ENCODE measurements at places on chromosomes 1 and 21.

DNA sequence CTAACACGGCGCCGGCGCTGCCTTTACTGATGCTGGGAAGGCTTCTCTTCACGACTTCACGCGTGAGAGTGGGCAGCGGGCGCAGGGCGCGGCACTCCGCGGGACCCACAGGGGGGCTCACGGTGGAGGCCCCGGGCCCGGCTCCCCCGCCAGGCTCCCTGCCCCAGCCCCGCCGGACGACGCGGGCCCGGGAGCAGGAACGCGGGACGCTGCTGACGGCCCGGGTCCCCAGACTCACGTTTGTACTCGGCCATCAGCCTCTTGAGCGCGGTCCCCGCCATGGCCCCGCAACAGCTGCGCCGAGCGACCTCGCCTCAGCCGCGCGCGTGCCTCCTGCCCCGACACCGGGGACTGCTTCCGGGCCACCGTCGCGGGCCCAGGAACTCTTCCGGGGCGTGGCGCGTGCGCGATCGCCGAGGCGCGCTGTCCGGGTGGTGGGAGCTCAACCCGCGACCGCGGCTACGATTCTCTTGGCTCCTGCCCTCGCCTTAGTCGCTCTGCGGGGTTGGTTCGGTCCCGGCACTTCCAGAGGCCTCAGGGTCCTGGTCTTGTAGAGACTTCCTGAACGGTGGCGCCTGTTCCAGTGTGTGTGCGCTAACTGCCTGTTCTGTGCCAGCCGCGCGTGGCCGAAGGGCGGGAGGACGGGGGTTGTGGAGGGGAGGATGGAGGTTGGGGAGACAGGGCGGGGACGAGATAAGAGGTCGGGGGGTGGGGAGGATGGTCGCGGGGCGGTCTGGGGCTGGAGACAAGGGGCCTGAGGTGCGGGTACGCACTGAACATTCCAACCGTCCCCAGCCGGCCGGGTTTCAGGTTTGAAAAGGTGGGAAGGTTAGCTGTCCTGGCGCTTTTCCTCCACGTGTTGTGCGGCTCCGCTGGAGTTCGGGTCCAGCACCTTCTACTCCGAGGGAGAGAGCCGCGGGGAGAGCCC, at the start of gene UBE2G2:
Gene UBE2G2, minus strand, starts transcription at position 353 of the 928 bp plus-strand sequence. Its CDS starts 72 bp downstream, at position 281.
- peak; percentile 65 for DNase-seq

DNA sequence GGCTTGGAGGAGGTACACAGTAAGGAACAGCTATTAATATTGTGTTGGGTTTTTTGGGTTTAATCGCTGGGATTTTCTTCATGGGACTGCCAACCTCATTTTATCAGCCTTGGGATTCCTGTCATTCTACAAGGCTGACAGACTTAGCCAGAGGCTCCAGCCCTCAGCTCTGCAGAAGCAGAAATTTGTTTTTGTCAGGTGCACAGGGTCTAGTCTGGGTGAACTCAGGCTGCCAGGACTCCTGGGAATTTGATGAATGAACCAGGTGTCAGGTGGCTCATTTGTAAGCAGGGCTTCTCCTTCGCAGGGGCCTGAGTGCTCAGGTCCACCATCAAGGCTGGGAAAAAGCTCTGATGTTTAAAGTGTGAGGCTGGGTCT, 11.5 kb upstream of the ZNF362 start:
- no peak for DNase-seq

DNA sequence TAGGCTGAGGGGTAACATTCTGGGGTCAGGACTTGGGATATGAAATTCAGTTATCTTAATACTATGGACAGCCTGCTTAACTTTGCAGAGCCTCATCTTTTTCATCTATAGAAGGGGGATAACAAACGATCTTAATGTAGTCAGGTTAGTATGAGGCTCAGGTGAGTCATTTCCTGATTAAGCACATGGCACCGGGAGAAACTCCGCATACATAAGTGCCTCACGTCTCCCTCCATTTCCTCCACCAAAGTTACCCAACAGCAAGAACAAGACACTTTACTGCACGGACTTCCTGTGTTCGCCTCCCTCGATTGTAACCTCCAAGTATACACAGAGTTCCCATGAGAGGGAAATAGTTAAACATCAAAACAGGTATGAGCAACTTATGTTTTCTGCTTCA, 112.7 kb upstream of the COA6 start:
- no peak for DNase-seq

- DNase-seq: no peak
Measured at GRCh38 chr1:168555508-168556046, 11.8 kb upstream of the XCL2 start.

DNA sequence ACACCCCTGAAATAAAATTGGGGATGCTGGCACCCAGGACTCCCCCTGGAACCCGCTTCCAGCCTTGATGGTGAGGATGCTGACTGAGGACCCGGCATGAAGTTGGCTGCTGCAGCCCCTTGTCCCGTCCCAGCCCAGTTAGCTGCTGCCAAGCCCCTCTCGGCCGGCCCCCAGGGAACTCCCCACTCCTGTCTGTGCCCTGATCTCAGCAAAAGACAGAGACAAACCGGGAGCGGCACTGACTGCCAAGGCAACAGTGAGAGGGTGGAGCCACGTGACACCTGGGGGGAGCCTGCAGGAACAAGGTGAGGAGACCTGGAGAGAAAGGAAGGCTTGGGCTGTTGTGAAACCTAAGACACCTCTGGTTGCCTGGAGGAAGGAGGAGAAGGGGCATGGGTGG, 24.7 kb downstream of the CASZ1 start:
- no peak for DNase-seq

DNA sequence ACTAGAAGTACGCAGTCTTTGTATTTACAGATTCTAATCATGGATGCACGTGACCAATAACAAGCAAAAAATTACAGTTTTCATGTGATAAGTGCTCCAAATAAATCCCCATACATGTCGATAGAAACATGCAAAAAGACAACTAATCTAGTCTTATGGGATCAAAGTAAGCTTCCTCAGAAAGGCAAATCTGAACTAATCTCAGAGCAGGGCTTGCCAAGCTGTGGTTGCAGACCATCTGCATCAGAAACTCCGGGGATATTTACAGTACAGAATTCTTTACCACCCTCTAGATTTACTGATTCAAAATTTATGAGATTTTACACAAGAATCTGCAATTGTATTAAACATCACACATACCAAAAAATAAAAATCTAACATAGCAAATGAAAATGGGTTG, 1435.5 kb downstream of the MRPL39 start:
- no peak for DNase-seq

GRCh38 chr1:199352351-199352750, 675.2 kb upstream of the NR5A2 start:
- no peak for DNase-seq

DNA sequence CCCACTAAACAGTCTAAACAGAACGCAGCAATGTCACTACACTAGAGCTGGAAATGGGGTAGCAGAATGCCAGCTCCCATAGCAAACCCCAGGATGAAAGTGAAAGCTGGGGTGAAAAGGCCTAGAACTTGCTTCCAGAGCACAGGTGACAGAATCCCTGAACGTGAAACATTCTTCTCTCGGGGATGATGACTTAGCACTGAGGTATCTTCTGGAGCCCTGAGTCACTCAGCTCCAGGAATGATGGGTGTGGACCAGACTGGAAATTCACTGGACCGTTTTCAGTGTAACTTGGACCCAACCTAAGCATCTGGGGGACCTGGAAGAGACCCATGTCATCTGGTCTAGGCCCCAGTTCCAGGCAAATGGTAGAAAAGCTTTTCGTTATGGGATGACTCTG, 108.9 kb downstream of the CDC7 start:
- DNase-seq: no peak

- DNase-seq: no peak
Measured at GRCh38 chr1:51114137-51114536, 12.1 kb downstream of the C1orf185 start.
